Mesendoderm (in vitro differentiated cells): ENCODE measurements at places on chromosomes 2 and 18.
A peak's percentile ranks its signal among the peaks of the same experiment; 100 is the strongest.

DNA sequence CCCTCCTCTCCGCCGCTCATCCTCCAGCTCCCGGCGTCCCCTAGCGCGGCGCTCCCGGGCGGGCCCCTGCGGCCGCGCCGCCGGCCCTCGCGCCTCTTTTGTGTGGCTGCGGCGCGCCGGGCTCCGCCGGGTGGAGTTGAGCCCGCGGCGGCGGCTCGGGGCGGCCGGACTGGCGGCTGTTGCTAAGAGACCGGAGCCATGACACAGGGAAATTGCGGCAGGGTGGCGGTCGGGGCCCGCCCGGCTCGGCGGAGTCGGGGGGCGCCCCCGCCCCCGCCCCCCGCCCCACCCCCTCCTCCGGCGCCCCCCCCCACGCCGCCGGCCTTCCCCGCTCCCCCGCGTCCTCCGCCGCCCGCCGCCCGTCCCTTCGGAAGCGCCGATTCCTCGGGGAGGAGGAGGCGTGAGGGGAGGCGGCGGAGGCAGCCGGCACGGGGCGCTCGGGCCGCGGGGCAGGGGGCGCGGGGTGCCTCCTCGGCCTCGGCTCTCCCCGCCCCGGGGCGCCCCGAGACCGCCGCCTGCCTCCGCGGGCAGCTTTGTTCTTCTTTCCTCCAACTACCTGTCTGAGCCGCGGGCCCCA lies at the start of gene TMEM200C:
Gene TMEM200C (minus strand): TSS at position 224 of the 577 bp plus-strand sequence. CDS start 3,459 bp downstream, outside the sequence.
- DNase-seq: peak; percentile 66

GRCh38 chr2:86446060-86446459 lies 4.9 kb downstream of the KDM3A start:
- DNase-seq: no peak

GRCh38 chr2:893311-893710 lies 57.3 kb upstream of the SNTG2 start:
- peak; percentile 90 for DNase-seq

DNA sequence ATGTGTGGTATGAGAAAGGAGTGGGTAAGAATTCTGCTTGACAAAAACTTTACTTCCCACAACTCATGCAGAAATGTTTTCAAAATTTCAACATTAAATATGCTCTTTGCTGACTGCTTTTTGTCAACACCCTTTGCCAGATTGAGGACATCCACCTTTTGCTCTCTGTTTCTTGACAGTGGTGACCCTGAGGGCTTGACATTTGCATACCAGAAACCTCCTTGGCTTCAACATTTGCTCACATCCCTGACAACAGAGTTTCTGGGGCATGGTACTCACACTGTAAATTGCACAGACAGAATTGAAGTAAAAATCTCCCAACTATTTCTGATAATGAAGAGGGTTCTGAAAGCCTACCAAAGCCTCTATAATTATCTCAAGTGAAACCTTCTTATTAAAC lies 95.7 kb downstream of the RND3 start:
- DNase-seq: no peak

GRCh38 chr2:66840321-66841002 lies 405.5 kb downstream of the MEIS1 start:
- DNase-seq: no peak

DNA sequence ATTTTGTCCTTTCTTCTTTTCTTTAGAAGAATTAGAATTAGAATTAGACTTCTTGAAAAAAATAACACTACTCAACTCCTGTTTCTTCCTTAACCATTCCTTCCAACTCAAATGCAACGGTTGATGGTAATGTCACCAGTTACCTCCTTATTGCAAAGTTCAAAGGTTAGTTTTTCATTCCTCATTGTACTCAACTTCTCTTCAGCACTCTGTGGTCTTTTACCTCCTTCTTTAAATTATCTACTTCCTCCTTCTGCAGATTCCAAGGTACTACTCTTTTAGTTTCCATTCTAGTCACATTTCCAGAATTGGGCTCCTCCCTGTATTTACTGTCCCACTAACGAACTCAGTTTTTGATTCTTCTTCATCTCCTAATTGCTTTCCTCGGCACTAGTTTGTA lies 700.7 kb downstream of the SATB2 start:
- DNase-seq: no peak

- peak; percentile 79 for DNase-seq
Measured at GRCh38 chr2:101340141-101340551, 31.6 kb upstream of the RNF149 start.

GRCh38 chr2:80364524-80365212 lies 60.1 kb upstream of the LRRTM1 start:
- peak; percentile 80 for DNase-seq

- DNase-seq: no peak
Measured at GRCh38 chr18:25842665-25843064, 247.7 kb downstream of the SS18 start.
